ENCODE measurements at places on chromosomes 6 and 20.

GRCh38 chr6:169503422-169504152 lies 198.2 kb downstream of the WDR27 start:
- no peak for DNase-seq

DNA sequence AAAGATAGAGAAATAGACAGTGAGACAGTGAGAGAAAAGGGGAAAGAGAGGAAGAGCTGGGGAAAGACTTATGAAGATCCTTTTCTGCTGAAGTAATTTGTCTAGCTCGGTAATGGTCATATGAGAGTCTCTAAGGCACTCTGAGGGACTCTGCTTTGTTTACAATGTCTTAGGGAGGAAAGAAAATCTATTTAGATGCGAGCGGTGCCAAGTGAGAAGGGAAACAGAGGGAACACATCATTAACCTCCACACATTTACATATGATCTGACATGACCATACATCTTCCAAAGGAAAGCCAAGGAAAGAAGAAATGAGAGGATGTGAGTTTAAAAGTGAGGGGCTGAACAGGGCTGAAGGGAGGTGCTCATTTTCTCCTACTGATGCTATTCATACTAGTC lies 862.3 kb upstream of the CITED2 start:
- no peak for DNase-seq

DNA sequence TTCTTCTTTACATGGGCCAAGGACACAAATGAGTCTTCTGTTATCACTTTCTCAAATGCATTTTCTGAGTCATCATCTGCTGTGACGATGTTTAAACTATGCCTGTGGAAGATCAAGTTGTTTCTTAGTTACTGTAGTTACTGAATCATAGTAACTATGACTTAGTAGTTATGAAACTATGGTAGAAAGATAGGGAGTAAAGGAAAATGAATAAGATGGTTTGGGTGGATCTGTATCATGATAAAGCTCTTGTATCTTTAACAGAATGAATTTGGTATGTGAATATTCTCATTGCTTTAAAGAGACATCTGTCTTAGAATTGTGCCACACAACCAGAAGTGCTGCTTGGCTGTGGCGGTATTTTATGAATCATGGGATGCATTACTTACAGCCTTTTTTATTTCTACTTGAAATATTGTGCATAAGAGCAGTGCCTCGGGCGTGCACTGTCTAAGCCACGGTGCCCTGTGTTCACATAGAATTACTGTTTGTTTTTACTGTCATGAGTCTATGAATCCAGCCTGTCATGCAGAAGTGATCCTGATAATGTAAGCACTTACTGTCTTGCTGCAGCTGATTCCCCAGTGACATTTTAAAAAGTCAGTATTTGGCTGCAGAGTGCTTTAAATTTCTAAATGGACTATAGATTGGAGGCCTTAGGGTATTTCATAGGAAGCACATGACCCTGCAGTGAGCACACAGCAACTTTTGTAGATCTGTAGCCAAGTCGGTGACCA lies 215.2 kb downstream of the TMEM242 start:
- DNase-seq, result no peak

GRCh38 chr6:142409794-142410193 lies 108.0 kb downstream of the ADGRG6 start:
- no peak for DNase-seq

- DNase-seq, result peak; percentile 8
Measured at GRCh38 chr6:27791182-27791943, 120.8 kb downstream of the OR2B2 start.

GRCh38 chr6:19450651-19451050 lies 386.5 kb upstream of the ID4 start:
- DNase-seq, result no peak

DNA sequence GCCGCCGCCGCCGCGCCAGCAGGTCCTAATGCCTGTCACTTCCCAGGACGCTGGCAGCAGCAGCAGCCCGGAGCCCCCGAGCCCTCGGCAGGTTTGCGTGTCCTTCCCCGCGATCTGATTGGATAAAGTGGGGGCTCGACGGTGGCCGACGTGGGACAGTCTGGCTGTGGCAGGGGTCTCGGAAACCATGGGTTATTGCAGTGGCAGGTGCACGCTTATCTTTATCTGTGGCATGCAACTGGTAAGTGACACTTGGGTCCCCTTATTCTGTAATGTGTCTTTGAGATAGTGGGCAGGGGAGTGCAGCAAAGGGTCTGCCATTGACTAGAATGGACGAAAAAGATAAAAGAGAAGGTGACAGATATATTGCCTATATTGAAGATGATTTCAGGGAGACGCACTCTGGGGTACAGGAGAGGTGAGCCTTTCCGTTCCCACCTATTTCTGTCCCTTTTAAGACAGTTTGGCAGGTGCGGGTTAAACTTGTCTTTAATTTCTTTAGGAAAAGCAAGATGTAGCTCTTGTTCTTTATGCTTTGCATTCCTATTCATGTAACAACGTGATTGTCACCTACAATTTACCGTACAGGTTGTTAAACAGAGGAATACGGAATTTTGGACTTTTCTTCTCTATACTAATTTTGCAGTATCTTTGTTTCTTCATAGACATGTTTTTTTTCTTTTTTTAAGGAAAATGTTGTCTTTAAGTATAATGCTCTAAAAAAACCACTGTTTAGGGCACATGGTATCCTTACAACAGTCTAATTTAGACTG lies 535 bp downstream of the NKAIN2 start:
- DNase-seq, result no peak

DNA sequence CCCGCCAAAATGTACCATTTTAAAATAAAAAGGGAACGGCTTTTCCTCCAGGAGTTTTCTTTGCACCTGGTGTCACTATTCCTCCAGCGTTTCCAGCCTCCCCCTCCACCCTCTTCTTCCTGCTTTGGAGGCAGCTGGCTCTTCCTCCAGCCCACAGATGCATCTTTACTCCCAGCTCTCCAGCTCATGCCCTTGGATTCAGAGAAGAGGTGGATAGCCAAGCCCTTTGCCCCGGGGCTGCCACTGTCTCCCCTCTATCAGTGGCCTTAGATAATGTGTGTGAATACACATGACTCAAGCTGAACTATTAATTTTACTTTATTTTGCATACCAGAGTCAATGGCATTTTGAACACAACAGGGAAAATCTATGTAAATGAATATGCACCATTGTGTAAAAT lies 15.3 kb upstream of the CDH4 start:
- DNase-seq, result no peak

DNA sequence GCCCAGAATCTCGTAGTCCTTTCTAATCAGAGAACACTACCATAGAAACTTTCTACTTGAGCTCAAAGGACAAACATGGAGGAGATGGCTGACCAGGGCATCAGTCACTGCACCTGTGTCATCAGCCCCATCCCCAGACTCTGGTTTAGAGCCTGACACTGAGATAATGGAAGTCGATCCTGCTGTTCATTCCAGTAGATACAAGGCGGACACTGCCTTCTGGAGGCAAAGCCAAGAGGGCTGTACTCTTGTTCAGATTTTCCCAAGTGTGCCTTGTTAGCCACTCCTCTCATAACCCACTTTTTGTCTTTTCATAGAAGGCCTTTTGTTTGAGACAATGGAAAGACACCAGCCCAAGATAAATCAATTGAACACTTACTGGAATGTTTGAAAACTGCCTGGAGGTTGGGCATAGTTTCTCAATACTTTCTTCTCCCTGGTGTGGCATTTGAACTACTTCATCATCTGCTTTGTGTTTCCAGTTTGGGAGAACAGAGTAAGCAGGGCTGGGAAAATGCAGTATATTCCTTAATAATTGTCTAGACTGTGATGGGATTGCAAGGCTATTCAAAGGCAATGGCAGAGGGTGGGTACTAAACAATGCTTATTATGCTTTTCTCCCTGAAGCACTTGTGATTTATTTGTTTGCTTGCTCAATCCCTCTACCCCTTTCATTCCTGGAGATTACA lies 99.7 kb downstream of the CLIC5 start:
- no peak for DNase-seq

GRCh38 chr6:169171016-169171415 lies 82.6 kb downstream of the THBS2 start:
- DNase-seq, result no peak

GRCh38 chr6:73250016-73250415 lies 13.0 kb downstream of the KHDC1 start:
- no peak for DNase-seq

DNA sequence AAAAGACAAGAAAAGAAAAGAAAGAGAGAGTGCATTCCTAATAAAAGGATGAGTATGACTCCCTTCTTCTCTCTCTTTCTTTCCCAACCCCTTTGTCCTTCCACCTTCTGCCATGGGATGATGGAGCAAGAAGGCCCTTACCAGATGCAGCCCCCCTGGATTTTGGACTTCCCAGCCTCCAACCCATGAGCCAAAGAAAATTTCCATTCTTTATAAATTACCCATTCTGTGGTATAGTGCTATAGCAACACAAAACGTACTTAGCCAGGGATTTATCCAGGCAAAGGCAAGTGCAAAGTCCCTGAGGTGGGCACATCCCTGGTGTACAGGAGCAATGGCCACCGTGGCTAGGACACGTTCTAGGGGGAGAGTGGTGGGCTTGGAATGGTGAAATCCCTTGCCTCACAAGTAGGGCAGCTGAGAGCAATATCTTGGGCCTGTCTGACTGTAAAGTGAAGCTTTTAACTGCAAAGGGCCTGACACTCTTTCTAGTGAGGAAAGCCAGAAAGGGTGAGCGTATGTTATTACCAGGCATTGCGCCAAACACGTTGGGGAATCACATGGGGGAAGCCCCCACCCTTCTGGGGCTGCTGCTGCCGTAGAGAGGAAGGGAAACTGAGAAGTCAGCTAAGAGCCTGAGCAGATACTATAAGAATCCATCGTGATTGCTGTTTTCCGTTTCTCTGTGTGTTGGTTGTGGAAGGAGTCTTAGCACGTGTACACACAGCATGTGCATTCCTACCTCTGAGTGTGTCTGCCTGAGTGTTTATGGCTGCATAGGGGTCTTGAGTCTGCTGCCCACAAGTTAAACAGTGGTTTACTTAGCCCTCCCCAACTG lies 50.7 kb upstream of the SIRPA start:
- DNase-seq, result no peak

GRCh38 chr6:25564943-25565342 lies 87.1 kb upstream of the SCGN start:
- no peak for DNase-seq

GRCh38 chr6:28125401-28125800 lies 992 bp downstream of the ZSCAN16 start:
- no peak for DNase-seq

DNA sequence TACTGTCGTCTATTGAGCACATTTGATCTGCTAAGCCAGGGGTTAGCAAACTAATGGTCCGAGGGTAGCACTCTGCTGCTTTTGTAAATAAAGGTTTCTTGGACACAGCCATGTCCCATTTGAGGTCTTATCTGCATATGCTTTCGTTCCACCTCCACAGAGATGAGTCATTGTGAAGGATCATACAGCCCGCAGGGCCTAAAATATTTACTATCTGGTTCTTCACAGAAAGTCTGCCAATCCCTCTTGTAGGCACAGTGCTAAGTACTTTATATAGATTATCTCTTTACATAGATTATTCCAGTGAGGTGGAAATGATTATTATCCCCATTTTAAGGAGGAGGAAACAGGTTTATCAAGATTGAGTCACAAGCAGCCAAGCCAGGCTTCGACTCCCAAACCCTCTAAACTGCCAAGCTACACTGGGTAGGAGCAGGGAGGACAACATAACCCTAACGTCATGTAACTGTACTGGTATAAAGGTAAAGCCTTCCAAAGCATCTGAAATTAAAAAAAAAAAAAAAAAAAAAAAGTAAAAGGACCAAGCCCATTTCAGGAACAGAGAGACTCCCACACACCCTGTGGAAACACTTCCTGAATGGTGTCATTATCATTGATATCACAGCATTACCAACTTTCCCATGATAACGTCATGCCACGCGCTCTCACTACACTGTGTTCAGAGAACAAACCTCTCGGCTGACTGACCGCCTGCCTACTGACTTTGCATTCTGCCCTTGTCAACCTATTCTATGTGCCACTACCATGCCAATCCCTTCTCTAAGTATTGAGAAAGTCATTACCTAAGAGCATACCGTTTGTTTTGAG lies 101.0 kb downstream of the KIF16B start:
- no peak for DNase-seq

- DNase-seq, result no peak
Measured at GRCh38 chr20:35632539-35633115, 17.0 kb downstream of the SPAG4 start.

DNA sequence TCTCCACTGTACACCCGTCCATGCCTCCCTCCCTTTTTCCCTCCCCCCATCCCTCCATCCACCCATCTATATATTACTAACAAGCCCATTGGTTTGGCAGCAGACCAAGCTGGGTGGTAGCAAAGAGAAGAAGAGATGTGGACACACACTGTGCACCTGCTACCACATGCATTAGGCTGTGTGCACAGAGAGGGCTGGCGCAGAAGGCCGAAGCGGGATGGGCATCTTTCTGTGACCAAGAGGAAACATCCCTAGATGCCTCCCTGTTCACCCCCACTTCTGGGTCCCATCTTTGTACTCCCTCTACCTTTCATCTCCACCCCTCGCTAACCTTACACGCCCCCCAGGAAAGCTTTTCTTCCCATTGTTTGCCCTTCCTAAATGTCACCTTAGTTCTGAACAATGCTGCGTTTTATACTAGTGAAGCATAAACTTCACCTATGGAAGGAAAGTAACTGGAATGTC lies 64.9 kb upstream of the AFDN start:
- no peak for DNase-seq

GRCh38 chr6:82567621-82568020 lies 204.0 kb downstream of the TPBG start:
- DNase-seq, result no peak

- no peak for DNase-seq
Measured at GRCh38 chr6:165807249-165807960, 144.4 kb upstream of the PDE10A start.

GRCh38 chr6:104483225-104483834 lies 376.4 kb downstream of the HACE1 start:
- no peak for DNase-seq

DNA sequence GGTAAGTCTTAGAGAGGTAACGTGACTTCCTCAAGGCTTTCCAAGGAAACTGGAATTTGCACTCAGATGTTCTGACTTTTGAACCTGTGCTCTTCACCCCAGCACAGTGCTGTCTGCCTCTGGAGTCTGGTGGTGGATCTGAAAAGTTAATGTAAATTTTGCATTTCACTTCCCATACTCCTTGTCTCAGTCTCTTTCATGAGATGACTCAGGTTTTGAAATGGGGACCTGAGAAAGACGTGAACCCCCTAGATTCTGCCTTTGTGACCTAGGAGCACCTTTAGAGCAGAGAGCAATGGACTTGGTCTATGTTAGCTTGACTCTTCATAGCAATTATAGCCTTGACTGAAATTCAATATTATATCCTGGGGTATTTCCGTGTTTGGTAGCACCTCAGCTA lies 223.0 kb downstream of the QKI start:
- no peak for DNase-seq

DNA sequence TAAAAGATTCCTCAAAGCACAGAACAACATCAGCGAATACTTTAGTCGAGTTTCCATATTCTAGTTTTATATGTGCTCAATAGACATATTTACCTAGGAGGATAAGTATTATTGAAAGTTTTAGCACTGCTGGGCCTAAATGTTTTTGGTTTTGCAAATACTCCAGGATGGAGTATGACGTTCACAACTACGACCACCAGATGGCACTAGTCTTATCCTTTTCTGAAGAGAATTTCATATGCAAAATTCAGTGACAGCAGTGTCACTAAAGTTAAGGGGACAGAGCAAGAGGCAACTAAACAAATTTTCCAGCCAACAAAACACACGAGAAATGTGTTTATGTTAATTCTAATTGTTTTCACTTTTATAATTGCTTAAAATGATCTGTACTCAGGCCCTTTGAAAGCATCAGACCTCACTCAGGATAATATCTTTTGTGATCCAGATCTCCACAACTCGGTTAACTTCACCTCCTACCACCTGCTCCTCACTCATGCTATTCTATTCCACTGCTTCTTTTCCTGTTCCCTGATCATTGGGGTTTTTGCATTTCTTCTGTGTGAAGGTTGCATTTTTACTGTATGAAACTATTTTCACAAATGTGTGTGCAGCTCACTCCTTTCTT lies 220.8 kb downstream of the TRDN start:
- no peak for DNase-seq
